Natural killer cell (primary cell): ENCODE measurements at places on chromosomes 11 and 22. TPM values are rescaled to one million over a fixed set of nuclear protein-coding genes. Genes with fewer than 3 reads are reported as not detected.

DNA sequence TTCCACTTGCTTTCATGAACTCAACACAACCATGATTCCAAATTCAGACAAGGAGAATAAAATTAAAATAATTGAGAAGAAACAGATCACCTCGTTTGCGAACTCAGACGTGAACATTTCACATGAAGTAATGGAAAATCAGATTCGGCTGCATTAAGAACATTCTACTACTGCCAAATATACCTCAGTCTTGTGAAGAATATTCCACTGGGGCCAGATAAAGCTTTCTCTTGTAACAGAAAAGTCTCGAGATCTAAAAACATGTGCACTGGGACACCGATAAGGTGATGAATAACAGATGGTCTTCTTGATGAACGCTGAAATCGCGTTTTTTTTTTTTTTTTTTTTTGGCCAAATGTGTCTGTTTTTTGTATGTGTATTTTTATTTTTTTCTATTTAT is 761.1 kb downstream of the BRD1 start:
- DNase-seq: no peak
- no peak overlapping the region for H3K27ac ChIP-seq
- H3K4me3 ChIP-seq: no peak overlapping the region
- H3K4me1 ChIP-seq: no peaks in the 10 kb centered on the region
- H3K36me3 ChIP-seq: no peaks in the 10 kb centered on the region

GRCh38 chr11:35615921-35616900 is 2.0 kb upstream of the FJX1 start:
- H3K36me3 ChIP-seq: no peaks in the 10 kb centered on the region
- peaks cover 17% of the 10 kb centered on the region for H3K4me1 ChIP-seq
- no peak overlapping the region for H3K27ac ChIP-seq
- no peak overlapping the region for H3K4me3 ChIP-seq
- H3K27me3 ChIP-seq: peaks cover 16% of the 10 kb centered on the region

DNA sequence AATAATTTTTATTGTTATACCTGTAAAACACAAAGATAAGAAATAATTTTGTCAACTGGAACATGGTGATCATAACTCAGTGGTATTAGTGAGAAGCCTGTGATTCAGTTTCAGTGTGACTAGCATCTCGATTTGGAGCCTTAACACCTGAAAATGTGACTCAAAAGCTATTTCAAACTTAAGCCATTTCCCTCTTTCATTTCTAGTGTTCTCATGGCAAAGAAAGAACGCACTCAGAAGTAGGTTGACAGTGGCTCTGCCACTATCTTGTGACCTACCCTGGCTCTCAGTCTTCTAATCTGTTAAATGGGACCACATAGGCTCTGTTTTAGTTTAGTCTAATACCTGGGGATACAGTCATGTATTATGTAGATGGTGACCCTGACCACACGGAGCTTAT is 62.7 kb downstream of the ISX start:
- H3K36me3 ChIP-seq: no peaks in the 10 kb centered on the region
- H3K27me3 ChIP-seq: no peaks in the 10 kb centered on the region
- H3K4me1 ChIP-seq: no peaks in the 10 kb centered on the region
- no peak overlapping the region for H3K4me3 ChIP-seq
- DNase-seq: no peak

GRCh38 chr11:19790831-19791552 is 78.4 kb downstream of the NAV2 start:
- no peaks in the 10 kb centered on the region for H3K4me1 ChIP-seq
- no peak overlapping the region for H3K4me3 ChIP-seq
- H3K27ac ChIP-seq: no peak overlapping the region
- DNase-seq: no peak
- no peaks in the 10 kb centered on the region for H3K27me3 ChIP-seq
- H3K36me3 ChIP-seq: no peaks in the 10 kb centered on the region

GRCh38 chr11:27139742-27140367 is 99.2 kb downstream of the BBOX1 start:
- no peak for DNase-seq
- no peak overlapping the region for H3K27ac ChIP-seq
- no peaks in the 10 kb centered on the region for H3K4me1 ChIP-seq
- no peaks in the 10 kb centered on the region for H3K27me3 ChIP-seq

DNA sequence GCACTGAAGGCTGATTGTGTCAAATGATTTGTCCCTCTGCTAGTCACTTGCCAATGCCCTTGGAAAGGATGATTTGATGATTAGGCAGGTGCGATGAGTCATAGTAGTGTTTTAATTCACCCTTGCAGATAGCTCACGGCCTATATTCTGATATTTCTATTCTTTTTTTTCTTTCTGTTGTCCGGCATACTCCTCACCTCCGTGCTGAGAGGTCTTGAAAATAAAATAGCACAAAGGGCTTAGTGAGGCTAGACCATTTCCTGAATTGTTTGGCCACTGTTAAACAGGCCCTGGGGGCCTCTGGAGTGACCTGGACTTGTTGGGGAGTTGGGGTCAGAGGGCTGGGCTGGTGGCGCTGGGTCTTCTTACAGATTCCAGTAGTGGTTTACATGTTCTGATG is 99.8 kb downstream of the ZBTB16 start:
- peaks cover 9% of the 10 kb centered on the region for H3K36me3 ChIP-seq
- peak overlapping the region; percentile 73 for H3K27ac ChIP-seq
- no peak for DNase-seq
- H3K27me3 ChIP-seq: no peaks in the 10 kb centered on the region
- peaks cover 89% of the 10 kb centered on the region for H3K4me1 ChIP-seq

DNA sequence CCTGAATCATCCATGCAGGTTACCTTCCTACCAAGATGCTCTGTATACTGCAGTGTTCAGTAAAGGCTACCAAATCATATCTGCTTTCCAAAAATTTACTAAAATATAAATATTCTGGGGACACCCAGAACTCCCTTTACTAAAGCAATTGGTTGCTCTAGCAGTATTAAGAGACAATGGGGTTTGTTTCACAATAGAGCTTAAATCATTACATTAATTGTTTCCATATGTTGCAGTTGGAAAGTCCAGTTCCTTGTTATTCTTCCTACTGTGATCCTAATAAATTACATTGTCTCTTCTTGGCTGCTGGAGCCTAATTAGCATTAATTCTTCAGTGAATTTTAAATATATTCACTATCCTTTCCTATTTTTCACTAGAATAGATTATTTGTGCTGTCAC is 316.0 kb upstream of the MTNR1B start:
- no peaks in the 10 kb centered on the region for H3K27me3 ChIP-seq
- no peak overlapping the region for H3K4me3 ChIP-seq
- no peaks in the 10 kb centered on the region for H3K4me1 ChIP-seq
- no peaks in the 10 kb centered on the region for H3K36me3 ChIP-seq
- no peak for DNase-seq
- H3K27ac ChIP-seq: no peak overlapping the region

GRCh38 chr11:36929401-36929800 is 331.4 kb upstream of the RAG2 start:
- H3K4me1 ChIP-seq: no peaks in the 10 kb centered on the region
- H3K4me3 ChIP-seq: no peak overlapping the region
- DNase-seq: no peak
- no peak overlapping the region for H3K27ac ChIP-seq
- no peaks in the 10 kb centered on the region for H3K36me3 ChIP-seq
- no peaks in the 10 kb centered on the region for H3K27me3 ChIP-seq

The TLCD5 gene
- total RNA-seq: not detected

- peaks cover 38% of the 10 kb centered on the region for H3K4me1 ChIP-seq
- DNase-seq: no peak
- H3K4me3 ChIP-seq: no peak overlapping the region
- peaks cover 27% of the 10 kb centered on the region for H3K27me3 ChIP-seq
These were observed 3.9 kb downstream of the RASL10A start for GRCh38 chr22:29311464-29312217.
